ENCODE measurements at places on chromosomes 13 and 19.

DNA sequence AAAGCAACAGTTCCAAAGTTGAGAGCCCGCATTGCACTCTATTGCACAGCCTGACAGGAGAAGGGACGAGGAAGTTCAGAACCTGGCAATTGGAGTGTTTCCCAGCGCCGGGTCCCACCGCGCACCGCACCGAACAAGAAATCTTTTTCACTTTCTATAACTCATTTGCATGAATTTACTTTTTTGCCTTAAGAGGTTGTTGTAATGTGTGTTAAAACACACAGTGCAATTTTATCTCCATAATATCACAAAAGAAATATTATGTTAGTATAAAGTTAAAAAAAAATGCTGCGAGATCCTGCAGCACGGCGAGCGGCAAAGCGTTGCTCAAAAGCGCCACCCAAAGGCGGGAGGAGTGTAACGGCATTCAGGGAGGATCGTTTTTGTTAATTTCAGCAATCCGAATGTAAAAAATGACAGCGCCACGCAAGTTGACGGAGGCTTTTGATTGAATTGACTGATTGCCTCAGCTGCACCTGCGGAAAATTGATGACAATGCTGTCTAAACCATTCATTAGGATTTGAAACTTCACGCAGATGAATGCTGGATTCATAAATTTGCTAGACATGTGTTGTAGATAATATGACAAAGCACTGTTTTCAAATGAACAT lies 303.6 kb upstream of the ZNF507 start:
- no peak for DNase-seq

GRCh38 chr19:54429176-54429495 lies 13.9 kb downstream of the TTYH1 start:
- no peak for DNase-seq

DNA sequence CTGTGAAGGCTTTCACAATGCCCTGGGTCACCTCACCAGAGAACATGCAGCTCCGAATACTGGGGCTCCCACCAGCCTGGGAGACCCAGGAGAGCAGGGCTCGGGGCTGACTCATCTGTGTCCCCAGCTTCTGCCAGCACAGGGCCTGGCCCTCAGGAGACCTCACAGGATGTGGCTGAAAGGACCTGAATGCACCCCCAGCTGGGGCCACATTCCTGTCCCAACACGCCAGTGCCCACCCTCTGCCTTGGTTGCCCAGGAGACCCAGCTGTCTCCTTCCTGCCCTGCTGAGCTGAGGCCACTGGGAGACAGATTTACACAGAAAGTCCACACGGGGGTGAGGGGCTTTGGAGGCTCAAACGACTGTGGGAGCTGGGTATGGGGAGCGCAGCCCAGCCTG lies 11.9 kb downstream of the BCAT2 start:
- no peak for DNase-seq

DNA sequence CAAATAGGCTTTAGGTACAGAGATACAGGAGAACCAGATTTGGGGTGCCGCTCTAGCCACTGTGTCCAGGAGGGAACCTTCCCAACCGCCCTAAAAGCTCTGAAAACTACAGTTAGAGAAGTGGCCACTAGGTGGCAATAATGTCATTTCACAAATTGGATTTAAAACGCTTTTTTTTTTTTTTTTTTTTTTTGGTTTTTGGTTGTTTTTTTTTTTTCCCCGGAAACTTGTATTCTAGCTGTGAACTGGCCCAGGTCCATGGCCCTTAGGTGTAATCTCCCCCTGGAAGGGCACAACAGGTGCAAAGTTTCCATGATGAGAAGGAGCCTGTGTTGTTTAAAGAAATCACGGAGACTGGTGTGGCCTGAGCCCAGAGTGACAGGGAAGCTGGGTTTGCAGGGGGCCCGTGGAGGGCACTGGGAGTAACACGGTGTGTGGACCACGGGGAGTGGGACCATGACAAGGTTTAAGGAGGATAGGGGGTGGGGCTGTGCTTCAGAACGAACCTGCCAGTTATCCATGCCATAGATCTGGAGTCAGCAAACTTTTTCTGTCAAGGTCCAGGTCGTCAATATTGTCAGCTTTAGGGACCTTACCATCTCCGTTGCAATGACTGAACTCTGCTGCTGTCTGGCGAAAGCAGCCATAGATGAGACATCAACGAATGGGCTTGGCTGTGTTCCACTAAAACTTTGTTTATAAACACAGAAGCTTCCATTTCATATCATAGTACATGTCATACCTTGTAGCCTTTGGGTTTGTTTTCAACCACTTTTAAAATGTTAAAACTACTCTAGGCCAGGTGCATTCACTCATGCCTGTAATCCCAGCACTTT lies 10.1 kb downstream of the OR1I1 start:
- no peak for DNase-seq

DNA sequence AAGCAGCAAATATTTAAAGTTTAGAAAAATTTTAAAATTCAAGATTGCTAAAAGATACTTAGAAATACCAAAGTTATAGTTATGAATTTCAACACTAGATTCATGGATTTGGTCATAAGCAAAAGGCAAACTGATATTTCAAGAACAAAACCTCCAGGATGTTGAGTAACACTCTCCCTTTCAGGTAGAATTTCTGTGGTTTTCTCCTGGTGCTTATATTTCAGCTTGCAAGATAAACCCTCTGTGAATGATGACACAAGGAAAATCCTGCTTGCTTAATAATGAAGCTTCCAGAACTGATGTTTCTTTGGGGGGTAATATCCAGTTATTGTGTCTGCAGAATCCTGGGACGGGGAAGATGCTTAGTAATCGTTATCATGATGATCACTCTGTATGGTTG lies 320.3 kb upstream of the EDNRB start:
- no peak for DNase-seq

- DNase-seq = no peak
Observed at GRCh38 chr13:35917942-35918645, 213.1 kb downstream of the DCLK1 start.

DNA sequence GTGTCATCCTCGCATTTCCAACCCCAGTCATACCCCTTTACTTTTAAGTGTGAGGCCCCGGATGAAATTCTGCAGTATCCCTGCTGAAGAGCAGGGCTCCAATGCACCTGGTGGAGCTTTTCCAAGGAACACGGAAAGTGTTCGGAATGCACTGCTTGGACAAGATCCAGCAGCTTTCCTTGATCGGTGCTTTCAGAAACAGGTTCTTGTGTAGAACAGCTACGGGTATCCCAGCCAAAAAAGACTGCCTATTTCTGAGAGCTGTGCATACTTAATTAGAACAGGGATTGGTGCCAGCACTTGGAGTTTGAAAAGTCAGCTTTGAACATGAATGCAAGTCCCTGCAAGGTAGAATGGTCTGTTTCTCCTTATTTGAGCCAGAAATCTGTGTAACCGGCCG lies 87.2 kb upstream of the C1QTNF9B start:
- no peak for DNase-seq

GRCh38 chr13:96822895-96823294 lies 171.4 kb downstream of the OXGR1 start:
- no peak for DNase-seq

GRCh38 chr13:77506874-77507273 lies 28.6 kb upstream of the SCEL start:
- DNase-seq = no peak

GRCh38 chr13:96473526-96474180 lies 383.7 kb downstream of the HS6ST3 start:
- DNase-seq = no peak

- no peak for DNase-seq
Observed at GRCh38 chr19:15536350-15536749, 28.0 kb downstream of the CYP4F22 start.

DNA sequence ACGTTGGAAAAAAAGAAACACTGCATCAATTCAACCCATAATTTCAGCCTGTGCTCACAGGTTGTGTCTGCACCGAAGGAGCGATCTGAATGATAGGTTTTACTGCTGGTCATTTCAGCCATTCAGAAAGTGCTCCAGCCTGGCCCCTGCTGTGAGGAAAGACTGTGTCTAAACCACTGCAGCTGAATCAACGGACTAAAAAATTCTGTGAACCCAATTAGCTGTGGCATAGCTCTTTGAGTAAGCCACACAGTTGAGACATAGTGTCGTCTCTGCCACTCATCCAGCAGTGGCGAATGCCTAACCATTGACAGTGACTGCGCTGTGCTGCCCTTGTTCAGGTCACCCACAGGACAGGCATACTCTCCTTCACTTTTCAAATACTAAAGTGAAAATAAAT lies 179.8 kb downstream of the COG6 start:
- DNase-seq = no peak

DNA sequence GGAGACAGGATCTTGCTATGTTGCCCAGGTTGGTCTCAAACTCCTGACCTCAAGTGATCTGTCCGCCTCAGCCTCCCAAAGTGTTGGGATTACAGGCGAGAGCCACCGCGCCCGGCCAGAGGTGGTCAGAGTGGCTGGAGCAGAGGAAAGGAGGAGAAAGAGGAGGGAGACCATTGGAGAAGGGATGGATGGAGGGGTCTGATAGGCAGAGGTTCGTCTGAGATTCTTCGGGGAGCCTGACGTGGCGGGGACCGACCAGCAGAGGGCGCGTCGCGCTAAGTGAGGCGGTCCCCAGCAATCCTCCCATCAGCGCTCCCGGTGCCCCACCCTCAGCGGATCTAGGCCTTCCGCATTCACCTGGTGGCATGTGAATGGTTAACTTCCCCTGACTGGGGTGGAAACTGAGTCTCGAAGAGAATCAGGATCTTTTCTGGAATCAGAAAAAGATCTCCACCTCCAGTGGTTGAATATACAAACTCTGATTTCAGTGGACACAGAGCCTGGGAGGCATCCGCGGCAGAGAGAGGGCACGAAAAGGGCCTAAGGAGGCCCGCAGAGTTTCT lies 8.8 kb downstream of the GTPBP3 start:
- DNase-seq = peak; percentile 68

GRCh38 chr19:40733149-40733548 lies 16.2 kb downstream of the ITPKC start:
- no peak for DNase-seq

DNA sequence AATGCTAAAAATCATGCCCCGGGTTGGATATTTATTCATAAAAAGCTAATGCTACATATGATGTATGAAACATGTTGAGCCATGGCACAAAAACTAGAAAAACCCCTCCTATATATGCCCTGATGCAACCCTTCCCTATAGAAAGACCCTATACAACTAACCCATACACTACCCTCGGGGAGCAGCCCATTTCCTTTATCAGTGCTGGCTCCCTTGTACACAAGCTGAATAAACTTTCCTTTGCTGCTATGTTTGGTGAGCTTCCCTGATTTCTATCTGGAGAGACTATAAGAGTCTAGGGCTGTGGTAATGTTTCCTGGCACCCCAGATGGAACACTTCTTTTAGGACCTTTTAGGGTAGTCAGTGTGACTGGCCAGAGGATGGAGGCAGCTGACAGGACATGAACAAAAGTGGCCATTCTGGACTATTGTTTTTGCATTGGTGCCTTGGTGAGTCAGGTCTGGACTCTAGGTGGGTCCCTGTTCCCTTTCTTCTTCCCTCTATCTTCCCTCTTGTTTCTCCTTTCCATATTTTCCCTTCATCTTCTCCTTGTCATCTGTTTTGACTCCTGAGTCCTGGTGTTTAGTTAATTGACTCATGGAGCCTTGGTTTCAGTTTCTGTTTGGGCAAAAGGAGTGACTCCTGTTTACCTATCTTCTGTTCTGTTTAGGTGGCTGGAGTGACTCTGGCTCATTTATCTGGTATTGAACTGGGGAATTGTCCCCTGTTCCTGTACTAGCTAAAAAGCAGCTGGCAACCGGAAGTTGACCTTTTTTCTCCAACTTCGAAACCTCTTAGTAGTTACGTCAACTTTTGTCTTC lies 1321.8 kb upstream of the PCDH9 start:
- DNase-seq = no peak

DNA sequence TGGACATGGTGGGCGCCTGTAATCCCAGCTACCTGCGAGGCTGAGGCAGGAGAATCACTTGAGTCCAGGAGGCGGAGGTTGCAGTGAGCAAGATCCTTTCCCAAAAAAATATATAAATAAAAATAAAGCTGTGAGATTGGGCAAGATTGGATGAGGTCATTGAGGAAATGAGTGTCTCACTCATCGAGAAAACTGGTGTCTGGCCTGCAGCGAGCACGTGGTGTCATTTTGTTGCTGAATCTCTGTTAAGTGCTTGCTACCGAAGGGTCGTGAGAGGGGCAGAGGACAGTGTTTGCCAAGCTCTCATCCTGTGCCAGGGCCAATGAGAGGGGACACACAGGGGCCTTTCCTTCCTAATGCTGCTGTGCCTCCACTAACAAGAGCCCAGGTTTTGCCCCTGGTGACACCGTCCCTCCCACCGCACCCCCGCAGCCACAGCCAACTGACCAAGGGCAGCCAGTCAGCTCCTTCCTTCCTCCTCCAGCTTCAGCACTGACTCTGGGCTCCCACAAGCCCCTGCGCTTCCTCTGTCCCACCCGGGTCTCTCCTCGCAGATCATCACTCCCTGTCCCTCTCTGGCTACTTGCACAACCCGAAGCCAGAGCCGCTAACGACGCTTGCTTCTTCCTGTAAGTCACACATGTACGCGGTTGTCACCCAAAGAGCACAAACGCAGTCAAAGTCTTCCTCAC lies 3.2 kb downstream of the POLD1 start:
- no peak for DNase-seq

- no peak for DNase-seq
Observed at GRCh38 chr13:79434556-79434955, 28.5 kb upstream of the RBM26 start.

DNA sequence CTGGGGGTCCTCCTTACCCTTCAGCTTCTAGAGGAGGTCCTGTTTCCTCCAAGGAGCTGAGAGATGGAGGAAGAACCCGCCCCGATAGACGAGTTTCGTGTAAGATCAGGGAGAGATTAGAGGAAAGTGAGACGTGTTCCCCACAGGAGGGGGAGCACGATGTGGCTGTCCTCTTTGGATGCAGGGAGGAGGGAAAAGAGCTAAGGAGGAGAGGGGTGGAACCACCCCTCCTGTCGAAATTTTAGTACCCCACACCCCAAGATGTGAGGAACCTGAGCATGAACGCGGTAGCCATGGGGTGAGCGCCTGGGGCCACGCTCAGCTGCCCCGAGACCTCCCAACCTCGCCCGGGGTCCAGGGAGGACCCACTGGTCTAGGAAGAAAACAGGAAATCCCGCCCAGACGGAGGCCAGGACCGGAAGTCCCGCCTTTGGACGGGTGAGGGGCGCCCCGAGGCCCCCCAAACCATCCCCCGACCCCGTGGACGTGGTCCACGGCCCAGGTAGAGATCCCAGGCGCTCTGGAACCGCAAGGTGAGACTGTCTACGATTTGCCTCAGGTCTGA lies 1.2 kb downstream of the AKT1S1 start:
- peak; percentile 41 for DNase-seq

DNA sequence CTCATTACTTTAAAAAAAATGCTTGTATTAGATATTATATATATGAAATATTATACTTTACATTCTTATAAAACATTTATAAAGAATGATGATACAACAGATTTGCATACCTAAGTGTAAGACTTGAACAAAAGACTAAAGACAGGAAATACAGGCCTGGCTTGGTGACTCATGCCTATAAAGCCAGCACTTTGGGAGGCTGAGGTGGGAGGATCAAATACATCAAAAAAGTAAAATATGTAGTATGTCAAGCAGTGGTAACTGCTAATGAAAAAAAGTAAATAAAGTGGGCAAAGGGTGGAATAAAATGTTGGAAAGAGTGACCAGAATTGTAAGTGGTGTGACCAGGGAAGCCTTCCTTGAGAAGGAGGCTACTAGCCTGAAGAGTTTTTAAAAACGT lies 133.7 kb downstream of the GGACT start:
- DNase-seq = no peak

Measured in stimulated activated CD4-positive, alpha-beta T cell treated with anti-CD3 and anti-CD28 coated beads, Interleukin-15, amount 100 ng/mL, for 1 hour (primary cell).